ENCODE measurements at places on chromosomes 4 and X. TPM values are rescaled to one million over a fixed set of nuclear protein-coding genes. Genes with fewer than 3 reads are reported as not detected.

DNA sequence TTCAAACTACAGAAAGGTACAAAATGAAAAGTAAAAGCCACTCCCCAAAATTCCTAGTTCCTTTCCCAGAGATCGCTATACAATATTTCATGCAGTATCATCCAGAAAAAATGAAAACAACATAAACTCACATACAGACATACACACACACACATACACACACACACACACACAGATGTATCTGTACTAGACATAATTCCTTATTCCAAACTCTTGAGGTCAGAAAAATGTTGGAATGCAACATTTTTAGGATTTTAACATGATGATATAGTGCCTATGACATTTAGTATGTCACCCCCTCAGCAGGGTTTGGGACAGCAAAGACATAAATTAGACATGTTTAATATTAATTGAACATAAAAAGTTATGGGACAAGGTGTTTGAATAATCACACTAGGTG, 73.4 kb upstream of the LHFPL1 start:
- no peak overlapping the region for H3K4me3 ChIP-seq
- DNase-seq: no peak
- H3K27me3 ChIP-seq: no peaks in the 10 kb centered on the region
- H3K27ac ChIP-seq: no peak overlapping the region
- no peaks in the 10 kb centered on the region for H3K4me1 ChIP-seq
- H3K36me3 ChIP-seq: no peaks in the 10 kb centered on the region

The TLR10 gene
- 0.14 TPM for polyA plus RNA-seq

DNA sequence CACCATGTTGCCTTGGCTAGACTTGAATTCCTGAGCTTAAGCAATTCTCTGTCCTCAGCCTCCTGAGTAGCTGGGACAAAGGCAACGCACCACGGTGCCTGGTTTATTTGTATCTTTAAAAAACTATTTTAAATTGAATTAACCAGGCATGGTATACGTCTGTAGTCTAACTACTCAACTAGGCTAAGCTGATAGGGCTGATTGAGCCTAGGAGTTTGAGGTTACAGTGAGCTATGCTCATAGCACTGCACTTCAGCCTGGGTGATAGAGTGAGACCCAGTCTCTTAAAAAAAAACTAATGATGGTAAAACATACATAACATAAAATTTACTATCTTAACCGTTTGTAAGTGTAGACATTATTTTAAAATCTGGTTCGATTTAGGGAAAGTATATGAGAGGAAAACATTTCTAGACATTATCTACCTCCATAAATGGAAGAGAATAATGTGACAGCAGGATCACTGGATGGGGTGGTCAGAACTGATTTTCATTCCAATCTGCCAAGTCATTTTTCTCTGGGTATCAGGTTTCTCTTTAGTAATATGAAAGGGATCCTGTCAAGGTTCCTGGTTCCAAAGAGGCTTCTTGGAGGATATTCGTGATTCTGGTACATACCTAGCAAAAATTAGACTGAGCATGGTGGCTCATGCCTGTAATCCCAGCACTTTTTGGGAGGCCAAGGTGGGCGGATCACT, 8.7 kb upstream of the ITGB1BP2 start:
- no peak overlapping the region for H3K27ac ChIP-seq
- H3K27me3 ChIP-seq: no peaks in the 10 kb centered on the region
- H3K4me1 ChIP-seq: no peaks in the 10 kb centered on the region

The SPANXC gene
- not detected for polyA plus RNA-seq

GRCh38 chrX:9848718-9849479, 62.7 kb downstream of the SHROOM2 start:
- H3K27me3 ChIP-seq: no peaks in the 10 kb centered on the region
- H3K36me3 ChIP-seq: no peaks in the 10 kb centered on the region
- H3K27ac ChIP-seq: no peak overlapping the region

DNA sequence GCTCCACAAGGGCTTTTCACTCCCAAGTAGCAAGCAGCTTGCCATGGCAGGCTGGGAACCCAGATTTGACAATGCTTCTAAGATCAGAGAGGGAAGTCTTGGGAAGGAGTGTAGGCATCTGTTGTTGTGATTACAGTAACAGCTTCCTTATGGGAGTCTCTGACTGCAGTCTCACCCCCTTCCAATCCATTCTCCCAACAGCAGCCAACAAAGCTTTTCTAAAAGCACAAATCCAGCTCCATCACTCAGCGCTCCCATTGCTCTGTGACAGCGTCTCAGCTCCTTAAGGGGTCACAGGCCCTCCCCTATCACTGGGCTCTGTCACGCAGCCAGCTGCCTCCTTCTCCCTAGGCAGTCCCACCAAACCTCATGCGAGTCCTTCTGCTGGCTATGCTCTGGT, 7.1 kb downstream of the IGFBP7 start:
- H3K27ac ChIP-seq: no peak overlapping the region
- H3K4me1 ChIP-seq: no peaks in the 10 kb centered on the region
- DNase-seq: no peak
- H3K4me3 ChIP-seq: no peak overlapping the region
- no peaks in the 10 kb centered on the region for H3K36me3 ChIP-seq
- H3K27me3 ChIP-seq: no peaks in the 10 kb centered on the region

The TMEM131L gene
- 59.9 TPM for polyA plus RNA-seq

GRCh38 chr4:119025420-119025819, 110.2 kb upstream of the MYOZ2 start:
- no peak for DNase-seq
- H3K4me1 ChIP-seq: no peaks in the 10 kb centered on the region
- no peaks in the 10 kb centered on the region for H3K27me3 ChIP-seq
- H3K36me3 ChIP-seq: no peaks in the 10 kb centered on the region
- no peak overlapping the region for H3K27ac ChIP-seq

DNA sequence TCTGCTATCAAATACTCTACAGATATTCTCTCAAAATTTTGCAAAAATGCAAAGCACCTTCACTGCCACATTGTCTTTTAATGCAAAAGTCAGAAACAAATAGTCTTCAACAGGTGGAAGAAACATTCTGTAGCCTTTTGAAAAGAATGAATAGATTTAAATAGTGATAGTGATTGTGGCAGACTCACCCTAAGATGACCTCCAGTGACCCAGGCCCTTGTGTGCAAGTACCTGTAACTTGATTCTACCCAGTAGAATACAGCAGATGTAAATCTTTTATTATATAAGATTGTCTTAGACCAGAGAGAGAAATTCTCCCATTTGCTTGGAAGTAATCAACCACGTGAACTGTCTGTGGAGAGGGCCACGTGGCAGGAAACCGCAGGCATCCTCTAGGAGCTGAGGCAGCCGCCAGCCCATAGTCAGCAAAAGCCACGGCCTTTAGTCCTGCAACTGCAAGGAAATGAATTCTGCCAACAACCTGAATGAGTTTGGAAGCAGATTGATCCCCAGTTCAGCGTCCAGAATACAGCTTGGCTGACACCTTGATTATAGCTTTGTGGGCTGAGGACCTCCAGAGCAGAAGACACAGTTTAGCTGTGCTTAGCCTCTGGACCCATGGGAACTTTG, 272.5 kb downstream of the ARHGAP10 start:
- H3K36me3 ChIP-seq: no peaks in the 10 kb centered on the region
- H3K4me1 ChIP-seq: no peaks in the 10 kb centered on the region
- no peak overlapping the region for H3K4me3 ChIP-seq
- no peaks in the 10 kb centered on the region for H3K27me3 ChIP-seq

GRCh38 chrX:17817251-17817650, 43.8 kb downstream of the RAI2 start:
- H3K4me3 ChIP-seq: no peak overlapping the region
- H3K36me3 ChIP-seq: no peaks in the 10 kb centered on the region
- no peak overlapping the region for H3K27ac ChIP-seq
- no peaks in the 10 kb centered on the region for H3K4me1 ChIP-seq

DNA sequence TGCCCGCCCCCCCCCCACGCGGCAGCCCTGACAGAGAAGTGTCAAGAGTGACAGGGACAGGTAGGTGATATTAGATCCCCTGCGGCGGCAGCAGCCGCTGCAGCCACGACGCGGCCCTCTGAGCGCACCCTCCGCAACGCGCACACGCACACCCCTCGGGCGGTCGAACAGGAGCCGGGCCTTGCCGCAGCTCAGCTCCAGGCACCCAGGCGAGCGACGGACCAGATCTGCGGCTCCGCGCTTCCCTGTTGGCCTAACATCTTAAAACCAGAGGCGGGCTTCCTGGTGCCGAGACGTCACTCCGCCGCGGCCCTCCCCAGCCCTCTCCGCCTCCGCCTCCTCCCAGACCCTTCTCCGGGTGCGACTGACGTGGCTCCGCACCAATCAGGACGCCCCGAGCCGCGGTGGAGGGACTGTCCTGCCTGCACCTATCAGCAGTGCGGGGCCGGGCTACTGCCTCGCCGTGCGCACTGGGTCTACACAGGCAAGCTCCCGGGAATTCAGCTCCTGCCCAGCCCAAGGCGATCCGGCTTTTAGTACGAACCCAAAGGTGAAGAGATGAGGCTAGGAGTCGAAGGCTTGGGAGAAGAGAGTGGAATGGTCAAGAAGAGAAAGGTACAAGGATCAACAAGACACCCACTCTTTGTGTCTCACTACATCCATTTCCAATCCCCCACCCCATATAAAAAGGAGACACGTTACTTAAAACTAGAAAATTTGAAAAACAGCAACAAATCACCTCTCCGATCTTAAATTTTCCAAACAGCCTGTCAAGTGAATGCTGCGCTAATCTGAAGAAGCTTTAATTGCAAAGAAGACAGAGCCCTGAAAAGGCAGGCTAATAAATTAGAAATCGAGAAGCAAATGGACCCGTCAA, at the start of gene PITX2:
PITX2 (minus strand) TSS at position 237 of the 877 bp plus-strand sequence. CDS start 617 bp downstream, outside the sequence.
- no peak within 1 kb of the TSS for H3K4me3 ChIP-seq
- DNase-seq: no peak

DNA sequence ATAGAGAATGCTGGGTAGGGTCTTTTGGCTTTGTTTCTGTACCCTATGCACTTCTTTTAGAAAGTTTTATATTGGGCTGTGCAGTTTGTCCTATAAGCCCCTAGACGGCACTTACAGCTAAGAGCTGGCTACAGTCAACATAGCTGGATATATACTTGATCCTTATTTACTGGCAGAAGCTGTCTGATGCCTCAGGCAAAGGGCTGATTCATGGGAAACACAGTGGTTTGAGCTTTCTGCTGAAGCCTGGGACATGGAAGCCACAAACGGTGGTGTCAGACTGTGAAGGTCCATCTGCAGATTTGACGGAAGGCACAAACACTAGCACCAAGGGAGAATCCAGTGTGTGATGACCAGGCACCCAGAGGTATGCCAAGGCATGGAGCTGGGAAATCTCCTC, 608.4 kb downstream of the ANKRD50 start:
- H3K36me3 ChIP-seq: no peaks in the 10 kb centered on the region
- H3K4me3 ChIP-seq: no peak overlapping the region
- H3K27me3 ChIP-seq: no peaks in the 10 kb centered on the region
- DNase-seq: no peak
- H3K27ac ChIP-seq: no peak overlapping the region

GRCh38 chr4:147194114-147194513, 248.4 kb upstream of the TTC29 start:
- no peak for DNase-seq
- H3K4me1 ChIP-seq: no peaks in the 10 kb centered on the region
- H3K4me3 ChIP-seq: no peak overlapping the region

The IL1RAPL1 gene
- polyA plus RNA-seq: not detected

DNA sequence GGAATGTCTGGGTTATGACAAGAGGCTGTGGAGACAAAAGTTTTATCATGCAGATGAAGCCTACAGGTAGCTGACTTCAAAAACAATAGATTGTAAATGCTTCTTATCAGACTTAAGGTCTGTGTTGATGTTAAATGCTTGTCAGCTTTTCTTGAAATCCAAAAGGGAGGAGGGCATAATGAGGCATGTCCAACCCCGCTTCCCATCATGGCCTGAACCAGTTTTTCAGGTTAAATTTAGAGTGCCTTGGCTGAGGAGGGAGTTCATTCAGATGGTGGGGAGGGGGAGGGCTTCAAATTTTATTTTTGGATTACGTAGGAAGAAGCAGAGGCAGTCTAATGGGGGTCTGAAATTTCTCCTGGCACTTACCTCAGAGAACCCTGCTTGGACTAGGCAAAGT, 207.7 kb upstream of the HDX start:
- no peaks in the 10 kb centered on the region for H3K4me1 ChIP-seq
- H3K4me3 ChIP-seq: no peak overlapping the region
- DNase-seq: no peak
- no peaks in the 10 kb centered on the region for H3K36me3 ChIP-seq
- H3K27me3 ChIP-seq: no peaks in the 10 kb centered on the region

The UBA1 gene
- 145 TPM for polyA plus RNA-seq

- H3K4me1 ChIP-seq: no peaks in the 10 kb centered on the region
- no peak overlapping the region for H3K4me3 ChIP-seq
- no peak for DNase-seq
- no peaks in the 10 kb centered on the region for H3K27me3 ChIP-seq
- H3K36me3 ChIP-seq: no peaks in the 10 kb centered on the region
- H3K27ac ChIP-seq: no peak overlapping the region
These were observed 19.1 kb downstream of the STARD8 start for GRCh38 chrX:68666580-68666979.

The BMP3 gene
- not detected for polyA plus RNA-seq

DNA sequence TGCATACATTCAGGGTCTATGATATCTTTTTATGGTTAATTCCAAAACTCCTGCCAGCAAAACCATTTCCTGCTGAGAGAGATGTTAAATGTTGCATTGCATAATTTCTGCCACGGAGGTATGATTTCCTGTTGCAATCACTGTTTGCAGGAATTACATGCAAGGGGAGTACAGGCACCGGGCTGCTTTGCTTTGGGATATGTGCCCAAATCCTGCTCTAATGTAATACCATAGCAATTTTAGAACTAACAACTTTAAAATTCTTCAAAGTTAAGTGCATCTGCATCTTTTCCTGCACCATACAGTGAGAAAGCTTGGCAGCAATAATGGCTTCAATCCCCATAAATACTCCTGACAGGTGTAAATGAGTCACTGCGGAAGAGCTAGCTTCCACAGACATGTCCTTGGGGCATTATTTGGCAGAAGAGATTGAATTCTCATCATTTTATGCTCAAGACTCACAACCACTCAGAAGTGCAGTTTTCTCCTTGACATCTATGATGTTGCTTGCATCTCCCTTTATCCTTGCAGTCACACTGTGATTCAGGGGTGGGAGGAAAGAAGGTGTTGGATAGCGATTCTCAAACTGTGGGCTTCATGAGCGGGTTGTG, 29.6 kb downstream of the TRIM2 start:
- H3K27me3 ChIP-seq: no peaks in the 10 kb centered on the region
- no peaks in the 10 kb centered on the region for H3K36me3 ChIP-seq
- no peak overlapping the region for H3K27ac ChIP-seq
- no peak for DNase-seq
- H3K4me1 ChIP-seq: no peaks in the 10 kb centered on the region

The KIAA1210 gene
- polyA plus RNA-seq: not detected

DNA sequence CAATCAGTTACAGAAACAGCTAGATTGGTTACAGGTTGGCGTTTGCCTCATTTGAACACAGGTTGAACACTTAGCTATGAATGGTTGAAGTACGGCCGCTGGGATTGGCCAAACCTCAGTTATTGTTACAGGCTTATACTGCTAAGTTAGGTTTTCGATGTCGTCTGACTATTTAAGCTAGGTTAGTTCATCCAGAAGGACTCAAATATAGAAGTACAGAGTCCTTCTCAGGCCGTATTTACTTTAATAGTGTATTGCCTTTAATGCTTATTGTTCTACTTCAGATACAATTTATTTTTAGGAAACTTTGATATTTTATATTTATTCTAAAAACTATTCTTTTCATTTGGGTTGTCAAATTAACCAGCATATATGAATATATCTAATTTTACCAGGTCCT, 334.7 kb downstream of the FAT4 start:
- no peaks in the 10 kb centered on the region for H3K27me3 ChIP-seq
- no peaks in the 10 kb centered on the region for H3K36me3 ChIP-seq
- no peak overlapping the region for H3K27ac ChIP-seq
- no peaks in the 10 kb centered on the region for H3K4me1 ChIP-seq
- H3K4me3 ChIP-seq: no peak overlapping the region
- DNase-seq: no peak

- no peak for DNase-seq
- no peaks in the 10 kb centered on the region for H3K36me3 ChIP-seq
- H3K27me3 ChIP-seq: no peaks in the 10 kb centered on the region
These were observed 35.0 kb upstream of the MYOZ2 start for GRCh38 chr4:119100655-119101054.

The GYPB gene
- polyA plus RNA-seq: not detected
